ENCODE measurements at places on chromosomes 16 and 17.

- peak; percentile 70 for DNase-seq
Observed at GRCh38 chr17:29138971-29139691, 41.1 kb downstream of the MYO18A start.

DNA sequence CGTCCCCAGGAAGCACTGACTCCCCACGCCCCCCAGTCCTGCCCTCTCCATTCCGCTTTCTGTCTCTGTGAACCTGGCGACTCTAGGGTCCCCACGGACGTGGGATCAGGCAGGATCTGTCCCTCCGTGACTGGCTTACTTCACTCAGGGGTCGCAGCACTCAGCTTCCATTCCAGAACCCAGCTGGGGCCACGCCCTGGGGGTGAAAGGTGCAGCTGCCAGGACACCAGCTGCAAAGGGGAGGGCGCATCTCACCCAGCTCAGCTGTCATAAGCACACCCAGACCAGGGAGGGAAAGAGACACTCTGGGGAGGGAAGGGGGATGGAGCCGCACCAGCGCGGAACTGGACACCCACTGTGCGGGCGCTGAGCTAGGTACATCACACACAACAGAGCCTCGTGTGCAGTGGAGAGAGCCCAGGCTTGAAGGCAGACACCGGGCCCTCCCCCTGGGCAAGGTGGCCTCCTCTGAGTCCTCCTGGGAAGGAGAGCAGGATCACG is 18.5 kb upstream of the HEXD start:
- no peak for DNase-seq

- DNase-seq, result peak; percentile 55
Observed at GRCh38 chr16:68005786-68006286, 6.6 kb upstream of the DPEP2 start.

DNA sequence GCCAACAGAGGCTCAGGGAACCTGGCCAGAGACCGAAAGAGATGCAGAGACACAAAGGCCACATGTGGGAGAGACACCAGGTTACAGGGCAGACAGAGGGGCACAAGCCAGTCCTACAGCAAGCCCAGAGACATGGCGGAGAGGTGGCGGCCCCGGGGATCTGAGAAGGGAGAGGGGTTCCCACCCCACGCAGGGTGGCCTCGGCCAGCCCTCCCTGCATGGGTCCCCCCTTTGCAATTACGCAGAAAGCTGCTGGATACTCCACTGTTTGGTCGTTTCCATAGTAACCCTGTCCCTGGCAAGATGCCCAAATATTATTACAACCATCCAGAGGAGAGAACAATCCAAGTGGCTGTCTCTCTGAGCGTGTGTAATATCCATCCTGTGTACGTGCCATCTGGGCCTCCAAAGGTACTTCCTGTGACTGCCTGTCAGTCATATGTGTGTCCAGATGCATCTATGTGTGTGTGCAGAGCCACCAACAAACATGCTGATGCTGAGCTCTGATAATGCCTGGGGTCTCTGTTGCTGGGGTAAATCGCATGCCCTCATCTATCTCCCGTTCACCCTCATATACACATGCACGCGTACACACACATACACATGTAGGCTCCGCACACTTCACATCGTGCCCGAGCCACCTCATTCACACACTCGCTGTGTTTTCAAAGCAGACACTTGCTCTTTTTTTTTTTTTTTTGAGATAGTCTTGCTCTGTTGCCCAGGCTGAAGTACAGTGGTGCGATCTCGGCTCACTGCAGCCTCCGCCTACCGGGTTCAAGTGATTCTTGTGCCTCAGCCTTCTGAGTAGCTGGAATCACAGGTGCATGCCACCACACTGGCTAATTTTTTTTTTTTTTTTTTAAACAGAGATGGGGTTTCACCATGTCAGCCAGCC is 5.5 kb downstream of the PCGF2 start:
- peak; percentile 59 for DNase-seq

DNA sequence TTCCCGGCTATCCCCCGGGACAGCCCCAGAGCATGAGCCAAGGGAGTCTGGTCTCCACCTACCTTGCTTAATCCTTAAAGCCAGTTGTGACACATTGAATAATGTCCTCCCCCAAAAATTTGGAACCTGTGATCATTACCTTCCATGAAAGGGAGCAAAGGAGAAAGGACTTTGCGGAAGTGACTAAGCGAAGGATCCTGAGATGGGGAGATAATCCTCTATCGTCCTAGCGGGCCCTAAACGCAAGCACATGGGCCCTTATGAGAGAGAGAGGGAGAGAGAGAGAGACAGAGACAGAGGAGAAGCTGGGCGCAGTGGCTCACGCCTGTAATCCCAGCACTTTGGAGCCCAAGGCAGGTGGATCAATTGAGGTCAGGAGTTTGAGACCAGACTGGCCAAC is 9.5 kb downstream of the SPPL2C start:
- no peak for DNase-seq

DNA sequence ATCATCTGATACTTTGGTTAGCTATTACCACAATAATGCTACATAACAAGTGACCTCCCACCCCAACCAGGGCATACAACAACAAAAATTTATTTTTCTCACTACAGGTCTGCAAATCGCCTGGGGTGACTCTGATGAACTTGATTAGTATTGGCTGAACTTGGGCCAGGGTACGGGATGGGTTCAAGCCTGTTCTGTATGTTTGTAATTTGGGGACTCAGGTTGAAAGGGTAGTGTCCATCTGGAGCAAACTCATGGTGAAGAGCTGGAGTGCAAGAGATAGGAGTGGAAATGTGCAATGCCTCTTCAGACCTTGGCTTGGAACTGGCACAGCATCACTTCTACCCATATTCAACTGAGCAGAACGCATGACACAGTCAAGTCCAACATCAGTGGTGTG is 16.3 kb upstream of the NKD1 start:
- no peak for DNase-seq
